ENCODE measurements at places on chromosomes 7 and 10.

- DNase-seq = peak; percentile 38
Observed at GRCh38 chr10:124700293-124701037, 43.7 kb downstream of the FAM53B start.

GRCh38 chr7:24024276-24025068 is 259.5 kb upstream of the NPY start:
- peak; percentile 56 for DNase-seq

GRCh38 chr7:79165225-79165624 is 288.2 kb downstream of the MAGI2 start:
- no peak for DNase-seq

DNA sequence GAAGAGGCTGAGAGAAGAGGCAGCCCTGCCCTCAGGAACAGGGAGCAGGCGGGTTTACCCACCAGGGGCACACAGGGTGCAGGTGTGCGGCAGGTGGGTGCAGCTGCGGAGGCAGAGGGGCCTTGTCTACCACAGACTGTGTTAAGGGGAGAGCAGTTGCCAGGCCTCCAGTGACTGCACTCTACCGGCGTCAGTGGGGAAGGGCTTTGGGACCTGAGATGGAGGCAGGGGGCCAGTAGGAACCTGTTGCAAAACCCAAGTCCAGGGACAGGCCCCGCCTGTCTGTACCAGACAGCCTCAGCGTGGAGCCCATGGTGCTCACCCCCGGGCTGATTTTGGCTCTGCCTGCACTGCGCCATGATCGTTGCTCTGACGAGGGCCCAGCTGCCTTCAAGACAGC is 507.6 kb upstream of the FOXK1 start:
- no peak for DNase-seq

DNA sequence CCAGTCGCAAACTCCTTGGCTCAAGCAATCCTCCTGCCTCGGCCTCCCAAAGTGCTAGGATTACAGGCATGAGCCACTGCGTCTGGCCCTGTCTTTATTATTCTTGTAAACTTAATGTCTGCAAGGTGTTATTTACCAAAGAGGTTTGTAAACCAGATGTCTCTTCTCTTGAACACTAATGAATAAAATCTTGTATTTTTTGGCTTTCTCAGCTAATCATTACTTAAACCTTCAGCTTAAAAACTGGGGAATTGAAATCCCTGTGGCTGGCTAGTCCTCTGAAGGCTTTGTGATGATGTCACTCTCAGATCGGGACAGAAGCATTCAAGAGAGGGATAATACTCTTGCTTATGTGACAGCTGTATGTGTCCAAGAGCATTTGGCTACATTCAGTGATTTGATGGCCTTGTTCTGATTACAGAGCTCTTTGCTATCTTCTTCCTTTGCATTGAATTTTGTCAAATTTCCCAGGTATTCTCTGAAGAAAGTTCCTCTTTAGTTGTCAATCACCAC is 130.3 kb downstream of the BICC1 start:
- no peak for DNase-seq

- DNase-seq = no peak
Observed at GRCh38 chr10:73183667-73184281, 15.9 kb downstream of the FAM149B1 start.

DNA sequence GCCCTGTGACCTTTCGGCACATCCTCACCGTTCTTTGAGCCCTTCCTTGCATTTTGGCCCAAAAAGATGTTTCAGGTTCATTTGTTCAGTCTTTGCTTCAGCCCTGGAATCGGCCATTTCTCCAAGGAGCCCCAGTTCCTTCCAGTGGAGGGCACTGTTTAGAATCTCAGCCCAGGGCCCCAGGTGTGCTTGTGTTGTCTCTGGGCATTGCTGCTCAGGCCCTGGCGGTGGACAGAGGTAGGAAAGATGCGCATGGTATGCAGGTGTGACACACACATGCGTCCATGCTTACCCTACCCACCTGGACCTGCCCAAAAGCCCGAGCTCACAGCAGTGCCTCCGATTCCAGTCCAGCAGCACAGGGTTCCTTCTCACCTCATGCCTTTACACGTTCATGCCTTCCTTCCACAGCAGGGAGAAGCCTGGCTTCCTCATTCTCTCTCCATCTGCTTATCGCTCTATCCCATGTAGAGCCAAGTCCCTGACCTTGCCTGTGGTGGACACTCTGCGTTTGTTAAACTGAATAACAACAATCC is 70.6 kb downstream of the LHPP start:
- no peak for DNase-seq

- no peak for DNase-seq
Observed at GRCh38 chr10:62048470-62048869, 147.0 kb downstream of the ARID5B start.

- DNase-seq = peak; percentile 13
Observed at GRCh38 chr7:64630496-64630895, 35.4 kb upstream of the ZNF107 start.

GRCh38 chr10:78684947-78685346 is 383.8 kb upstream of the ZMIZ1 start:
- no peak for DNase-seq

GRCh38 chr7:128876586-128876977 is 13.9 kb downstream of the ATP6V1F start:
- DNase-seq = no peak

DNA sequence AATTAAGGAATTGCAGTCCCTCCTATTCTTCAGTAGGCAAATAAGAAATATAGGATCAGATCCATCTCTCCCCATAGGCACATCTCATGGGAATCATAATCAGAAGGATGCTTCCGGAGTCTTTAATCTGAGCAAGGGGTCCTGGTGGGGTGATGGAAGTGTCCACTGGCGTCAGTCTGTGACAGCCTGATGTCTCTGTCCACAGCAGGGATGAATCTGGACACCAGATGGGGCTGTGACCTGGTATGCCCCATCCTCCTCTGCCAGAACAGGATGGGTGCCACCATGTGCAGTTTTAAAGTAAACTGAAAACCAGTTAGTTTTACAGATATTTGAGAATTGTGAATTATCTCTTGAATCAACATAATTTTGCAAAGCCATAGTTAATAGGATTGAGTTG is 148.7 kb downstream of the C1GALT1 start:
- DNase-seq = no peak

DNA sequence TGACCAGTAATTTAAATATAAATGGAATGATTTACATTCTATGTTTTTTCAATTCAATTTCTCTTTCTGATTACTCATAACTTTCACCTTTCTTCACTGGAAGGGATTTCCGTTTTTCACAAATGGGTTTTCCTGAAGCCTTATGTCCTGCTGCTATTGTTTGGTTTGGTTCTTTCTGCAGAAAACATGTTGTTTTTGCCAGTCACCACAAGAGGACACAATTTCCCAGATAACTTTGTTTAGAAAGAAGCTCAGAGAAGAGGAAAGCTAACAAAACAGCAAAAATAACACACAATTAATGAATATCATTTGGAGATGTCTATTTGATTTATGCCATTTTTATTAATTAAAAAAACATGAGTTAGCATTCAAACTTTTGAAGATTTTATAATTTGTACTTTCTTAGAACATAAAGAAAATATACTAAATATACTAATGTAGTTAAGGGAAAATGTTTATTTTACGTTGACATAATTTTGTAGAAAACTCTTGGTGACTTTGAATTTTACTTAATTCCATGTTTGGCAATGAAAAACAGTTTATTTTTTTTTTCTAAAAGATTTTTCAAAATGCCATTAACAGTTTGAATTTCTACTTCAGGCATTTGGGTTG is 4.6 kb upstream of the TWIST1 start:
- peak; percentile 54 for DNase-seq

DNA sequence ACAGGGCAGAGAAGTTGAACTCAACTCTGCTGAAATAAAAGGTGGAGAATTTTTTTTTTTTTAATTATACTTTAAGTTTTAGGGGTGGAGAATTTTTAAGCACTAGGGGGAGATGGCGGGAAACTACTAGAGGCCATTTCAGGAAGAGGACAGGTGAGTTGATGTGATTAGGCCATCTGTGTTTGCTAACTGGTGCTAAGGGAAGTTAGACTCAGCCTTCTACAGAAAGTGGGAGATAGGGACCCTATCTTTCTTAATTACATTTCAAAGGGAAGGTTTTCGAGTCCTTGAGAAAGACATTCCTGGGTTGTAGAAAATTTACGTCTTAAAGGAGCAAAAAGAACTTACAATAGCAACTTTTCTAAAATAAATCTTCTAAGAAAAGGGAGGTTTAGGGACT is 124.8 kb downstream of the LHFPL3 start:
- DNase-seq = no peak

- peak; percentile 47 for DNase-seq
Observed at GRCh38 chr7:137276189-137276588, 67.3 kb downstream of the PTN start.

DNA sequence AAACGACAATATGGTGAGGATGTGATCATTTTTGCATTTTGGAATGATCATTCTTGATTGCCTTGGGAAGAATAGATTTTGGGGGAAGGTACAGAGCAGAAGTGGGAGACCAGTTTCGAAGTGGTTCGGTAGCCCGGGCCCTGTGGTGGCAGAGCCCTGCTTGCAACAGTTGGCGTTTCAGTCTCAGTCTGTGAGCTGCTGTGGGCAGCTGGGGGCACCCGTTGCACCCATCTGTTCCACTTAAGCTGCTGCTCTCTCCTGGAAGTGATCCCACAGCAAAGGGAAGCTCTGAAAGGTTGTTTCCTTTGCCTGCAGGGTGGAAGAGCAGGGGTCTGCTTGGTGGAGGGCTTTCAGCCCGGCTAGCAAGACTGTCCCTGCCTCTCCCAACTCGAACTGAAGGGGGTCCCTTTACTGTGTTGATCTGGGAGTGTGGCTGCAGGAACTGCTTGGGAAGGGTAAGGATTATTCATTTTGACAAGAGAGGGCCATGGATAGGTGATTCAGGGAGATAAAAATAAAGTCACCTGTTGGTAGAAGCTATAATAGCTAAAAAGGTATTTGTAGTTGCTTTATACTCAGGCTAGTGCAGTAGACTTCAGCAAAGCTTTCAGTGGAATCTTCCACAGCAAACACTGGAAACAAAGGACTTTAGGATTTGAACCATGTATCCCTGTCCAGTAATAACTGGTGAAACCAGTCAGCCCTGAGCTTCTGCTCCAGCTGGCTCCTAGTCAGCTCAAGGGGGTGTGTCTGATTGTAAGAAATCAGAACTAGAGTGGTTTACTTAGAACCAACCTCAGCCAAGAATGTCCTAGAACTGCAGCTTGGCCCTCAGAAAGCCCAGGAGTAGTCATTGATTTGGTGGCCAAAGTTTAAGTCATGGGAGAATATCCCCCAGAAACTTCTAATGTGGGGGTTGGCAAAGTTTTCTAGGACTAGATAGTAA is 53.1 kb upstream of the PDCD4 start:
- DNase-seq = peak; percentile 37

- DNase-seq = no peak
Observed at GRCh38 chr7:78499971-78500370, 701.4 kb downstream of the PHTF2 start.

GRCh38 chr10:104202231-104202630 is 29.9 kb downstream of the CFAP43 start:
- DNase-seq = no peak

GRCh38 chr7:107315716-107316220 is 147.0 kb downstream of the HBP1 start:
- no peak for DNase-seq

- DNase-seq = no peak
Observed at GRCh38 chr7:29421010-29421956, 142.4 kb upstream of the PRR15 start.

DNA sequence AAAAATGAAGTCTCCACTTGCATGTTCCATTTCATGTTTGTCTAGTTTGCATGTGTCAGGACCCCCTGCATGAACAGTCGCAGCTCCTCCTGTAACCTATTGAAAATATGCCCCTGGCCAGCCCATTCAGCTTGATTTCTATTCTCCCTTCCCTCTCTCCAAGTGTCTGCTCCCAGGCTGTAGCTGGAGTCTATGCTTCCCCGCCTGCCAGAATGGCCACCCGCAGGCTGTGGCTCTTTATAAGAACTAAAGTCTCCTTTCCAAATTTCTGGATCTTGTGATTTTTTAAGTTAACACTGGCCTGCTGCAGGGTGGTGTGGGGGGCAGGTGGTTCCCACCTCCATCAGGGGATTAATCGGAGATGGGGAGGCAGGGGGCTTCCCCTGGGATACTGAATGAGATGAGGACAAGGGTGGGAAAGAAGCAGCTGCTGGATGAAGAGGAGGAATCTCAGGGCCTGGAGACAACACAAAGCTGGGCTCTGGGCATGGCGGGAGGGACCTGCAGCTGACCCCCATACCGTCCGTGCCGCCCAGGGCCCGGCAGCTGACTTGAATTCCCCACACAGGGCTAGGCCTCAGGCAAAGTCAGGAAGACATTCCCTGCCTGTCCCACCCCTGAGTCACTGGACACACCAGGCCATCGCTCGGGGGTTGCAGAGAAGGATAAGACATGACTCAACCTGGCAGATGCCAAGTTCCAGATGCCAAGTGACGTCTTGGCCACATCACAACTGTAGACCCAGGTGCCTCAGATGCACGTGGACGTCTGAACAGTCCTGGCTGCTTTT is 399.5 kb upstream of the FOXK1 start:
- no peak for DNase-seq

- no peak for DNase-seq
Observed at GRCh38 chr7:22645418-22646181, 81.4 kb upstream of the IL6 start.

GRCh38 chr10:119520283-119520682 is 22.2 kb downstream of the RGS10 start:
- DNase-seq = no peak

GRCh38 chr7:13898957-13899670 is 90.4 kb downstream of the ETV1 start:
- DNase-seq = no peak

- DNase-seq = no peak
Observed at GRCh38 chr7:8211725-8212096, 50.3 kb downstream of the ICA1 start.

DNA sequence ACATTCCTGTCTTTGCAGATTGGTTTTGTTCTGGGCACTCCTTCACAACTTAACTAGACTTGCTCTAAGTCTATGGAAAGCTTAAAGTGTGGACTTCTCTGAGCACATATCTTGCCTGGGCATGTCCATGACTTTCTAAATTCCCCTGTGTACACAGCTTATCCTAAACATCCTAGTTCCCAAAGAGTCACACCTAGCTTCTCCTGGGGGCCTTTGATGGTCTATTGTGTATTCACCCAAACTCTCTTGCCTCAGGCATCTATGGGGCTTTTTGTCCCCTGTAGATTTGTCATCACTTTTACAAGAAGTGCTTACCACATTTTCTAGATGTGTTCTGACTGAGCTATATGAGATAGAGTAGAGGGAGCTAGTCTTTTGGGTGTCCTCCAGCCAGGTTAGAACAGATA is 12.2 kb upstream of the ZNF488 start:
- no peak for DNase-seq
